Cortex of kidney (tissue), 1 donor: ENCODE measurements at places on chromosomes 7 and 10.

GRCh38 chr10:111102359-111102837 is 25.6 kb downstream of the ADRA2A start:
- DNase-seq, result no peak

GRCh38 chr7:111174510-111174909 is 83.6 kb downstream of the LRRN3 start:
- no peak for DNase-seq

DNA sequence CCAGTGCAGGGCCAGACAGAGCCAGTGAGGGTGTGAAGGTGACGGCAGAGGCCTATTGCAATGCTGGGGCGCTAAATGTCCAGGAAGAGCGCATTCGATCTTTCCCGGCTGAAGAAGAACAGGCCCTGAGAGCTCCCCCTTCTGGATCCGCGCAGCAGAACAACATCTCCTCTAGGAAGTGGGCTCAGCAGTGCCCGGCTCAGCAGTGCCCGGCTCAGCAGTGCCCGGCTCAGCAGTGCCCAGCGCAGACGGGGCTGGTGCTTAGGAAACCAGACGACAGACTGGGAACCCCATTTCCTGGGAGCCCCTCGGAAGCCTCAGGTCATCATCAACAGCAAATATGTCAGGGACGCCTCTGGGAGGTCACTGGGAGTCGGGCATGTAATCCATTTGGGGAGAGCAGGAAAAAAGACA is 4.7 kb upstream of the NOS3 start:
- no peak for DNase-seq

- no peak for DNase-seq
These were observed 188.4 kb downstream of the EBF3 start for GRCh38 chr10:129775681-129776080.

DNA sequence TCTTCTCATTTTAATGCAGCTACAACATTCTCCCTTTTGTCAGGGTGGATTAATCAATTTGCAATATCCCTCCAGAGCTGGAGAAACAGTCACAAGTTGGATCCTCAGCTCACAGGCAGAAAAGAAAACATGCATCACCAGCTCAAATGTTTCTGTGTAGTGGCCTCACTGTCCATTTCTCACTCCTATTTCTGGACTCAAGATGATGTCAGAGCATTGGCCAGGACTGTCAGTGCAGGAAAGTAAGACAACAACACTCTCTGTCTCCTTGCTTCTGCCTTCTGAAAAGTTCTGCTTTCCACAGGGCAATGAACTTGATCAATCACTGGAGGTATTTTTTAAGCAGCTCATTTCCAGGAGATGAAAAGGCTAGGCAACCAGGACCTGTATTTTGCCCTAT is 8.2 kb upstream of the SVIL start:
- no peak for DNase-seq
